ENCODE measurements at places on chromosomes 2 and 18.

GRCh38 chr2:43117521-43118143 is 108.8 kb downstream of the ZFP36L2 start:
- no peak for DNase-seq

DNA sequence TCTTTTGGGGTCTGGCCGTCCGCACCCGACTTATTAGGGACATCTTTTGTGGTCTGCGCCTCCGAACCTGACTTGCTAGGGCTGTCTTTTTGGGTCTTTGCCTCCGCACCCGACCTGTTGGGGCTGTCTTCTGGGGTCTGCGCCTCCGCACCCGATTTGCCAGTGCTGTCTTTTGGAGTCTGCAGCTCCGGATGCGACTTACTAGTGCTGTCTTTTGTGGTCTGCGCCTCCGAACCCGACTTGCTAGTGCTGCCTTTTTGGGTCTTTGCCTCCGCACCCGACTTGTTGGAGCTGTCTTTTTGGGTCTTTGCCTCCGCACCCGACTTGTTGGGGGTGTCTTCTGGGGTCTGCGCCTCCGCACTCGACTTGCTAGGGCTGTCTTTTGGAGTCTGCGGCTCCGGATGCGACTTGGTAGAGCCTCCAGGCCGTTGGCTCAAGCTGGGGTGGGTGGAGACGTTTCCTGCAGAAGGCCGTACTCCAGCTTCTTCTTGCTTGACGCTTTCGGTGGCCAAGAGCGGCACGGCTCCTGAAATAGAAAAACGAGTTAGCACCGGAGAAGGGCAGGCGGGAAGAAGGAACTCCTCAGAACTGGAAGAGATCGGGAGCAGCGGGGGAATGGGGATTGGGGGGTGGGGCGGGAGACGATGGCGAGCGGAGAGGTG is 498 bp downstream of the TGOLN2 start:
- DNase-seq, result no peak

GRCh38 chr2:133456156-133456555 is 112.1 kb downstream of the NCKAP5 start:
- DNase-seq, result no peak

DNA sequence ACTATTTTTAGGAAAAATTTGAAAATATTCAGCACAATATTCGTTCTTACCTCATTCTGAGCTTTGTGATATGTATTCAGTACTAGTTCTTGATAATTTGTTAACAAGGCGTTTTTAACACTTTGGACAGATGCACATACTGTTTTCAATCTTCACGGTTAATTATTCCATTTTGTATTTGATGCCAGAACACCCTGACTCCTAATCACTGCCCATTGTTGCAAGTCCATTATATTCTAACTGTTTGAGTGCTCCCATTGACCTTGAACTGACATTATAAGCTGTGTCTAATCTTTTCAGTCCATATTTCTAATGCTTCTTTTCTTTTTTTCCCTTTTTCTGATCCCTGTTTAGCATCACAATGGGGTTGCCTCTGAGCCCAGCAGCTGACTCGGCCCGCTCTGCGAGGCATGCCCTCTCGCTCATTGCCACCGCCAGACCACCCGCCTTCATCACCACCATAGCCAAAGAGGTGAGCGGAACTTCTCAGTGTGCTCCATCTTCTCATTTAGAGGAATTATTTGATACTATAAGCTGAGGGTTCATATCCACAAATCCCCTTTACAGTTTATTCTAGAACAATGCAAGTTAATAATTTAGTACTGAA is 211.3 kb upstream of the BOD1L2 start:
- DNase-seq, result no peak

DNA sequence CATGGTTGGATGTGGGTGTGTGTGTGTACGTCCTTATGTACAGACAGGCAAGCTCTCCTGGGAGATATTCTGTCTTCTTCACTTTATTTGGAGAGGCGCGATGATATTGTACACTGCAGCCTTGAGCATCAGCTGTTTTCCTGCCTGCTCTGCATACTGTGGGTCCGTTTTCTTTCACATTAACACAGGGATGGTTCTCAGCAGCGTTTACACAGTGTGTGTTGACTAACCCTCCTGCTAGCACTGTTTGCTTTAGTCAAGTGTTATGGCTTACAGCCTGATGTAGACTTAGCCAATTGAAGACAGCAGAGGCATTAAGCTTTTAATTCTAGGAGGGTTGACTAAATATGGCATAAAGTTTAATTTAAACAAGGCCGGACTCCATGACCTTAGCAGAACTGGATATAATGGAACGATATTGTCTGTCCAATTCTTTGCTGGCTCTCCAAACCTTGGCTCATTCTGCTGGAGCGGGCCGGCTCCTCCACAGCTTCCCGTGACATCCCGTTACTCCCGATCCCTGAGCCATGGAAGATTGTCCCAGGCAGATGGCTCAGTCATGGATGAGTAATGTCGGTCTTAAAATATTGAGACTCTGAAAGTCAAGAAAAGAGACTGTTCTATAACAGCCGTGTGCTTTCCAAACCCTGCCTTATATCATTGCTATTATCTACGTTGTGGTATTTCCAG is 134.7 kb downstream of the TPGS2 start:
- no peak for DNase-seq

DNA sequence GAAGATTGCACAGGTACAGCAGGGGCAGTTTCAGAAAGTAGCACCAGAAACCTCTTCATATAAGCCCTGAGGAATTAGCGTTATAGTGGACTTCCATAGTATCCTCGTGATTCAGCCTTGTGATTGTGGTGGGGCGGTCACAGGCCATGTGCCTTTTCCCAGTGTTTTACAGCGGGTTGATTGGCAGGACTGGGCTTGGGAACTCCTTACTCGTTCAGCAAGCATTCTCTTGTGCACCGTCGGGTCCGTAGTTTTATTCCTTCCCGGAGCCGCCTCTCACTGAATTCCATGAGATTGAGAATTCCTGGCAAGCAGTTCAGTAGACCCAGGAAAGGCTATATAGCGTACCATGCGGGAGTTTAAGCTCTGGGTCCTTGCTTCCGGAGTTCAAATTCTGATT is 5.2 kb downstream of the COPS8 start:
- no peak for DNase-seq

DNA sequence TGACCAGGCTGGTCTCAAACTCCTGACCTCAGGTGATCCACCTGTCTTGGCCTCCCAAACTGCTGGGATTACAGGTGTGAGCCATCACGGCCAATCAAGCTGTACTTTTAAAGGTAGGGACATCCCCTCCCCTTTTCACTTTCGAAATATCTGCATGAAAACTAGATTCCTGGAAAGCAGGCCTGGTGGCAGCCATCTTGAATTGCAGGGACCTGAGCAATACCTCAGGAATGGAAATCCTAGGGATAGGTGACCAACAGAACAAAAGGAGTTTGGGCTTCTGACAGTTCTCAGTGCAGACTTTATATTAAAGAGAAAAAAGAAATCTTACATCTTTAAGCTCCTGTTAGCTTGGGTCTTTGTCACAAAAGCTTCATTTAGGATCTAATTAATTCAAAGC is 62.6 kb downstream of the KLF7 start:
- no peak for DNase-seq

DNA sequence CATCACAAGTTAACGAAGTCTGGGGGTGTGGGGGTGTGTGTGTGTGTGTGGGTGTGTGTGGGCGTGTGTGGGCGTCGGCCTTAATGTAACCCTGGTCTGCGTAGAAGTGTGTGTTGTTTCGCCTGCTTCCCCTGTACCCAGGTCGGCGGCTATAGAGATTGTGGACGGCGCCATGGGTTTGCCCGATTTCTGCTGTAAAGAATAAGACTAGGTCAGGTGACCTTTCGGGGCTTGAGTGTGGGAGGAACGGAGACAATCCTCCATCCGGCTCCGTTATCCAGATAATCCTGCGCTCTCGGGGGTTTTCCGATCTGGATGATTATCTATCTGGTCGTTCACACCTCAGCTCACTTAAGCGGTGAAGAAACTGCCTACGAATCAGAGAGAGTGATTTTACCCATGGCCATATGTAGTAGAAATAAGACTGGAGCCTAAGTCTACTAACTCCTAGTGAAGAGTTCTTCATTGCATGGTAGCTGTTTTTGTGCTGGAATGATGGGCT is 543 bp downstream of the HADHB start:
- DNase-seq, result peak; percentile 58

DNA sequence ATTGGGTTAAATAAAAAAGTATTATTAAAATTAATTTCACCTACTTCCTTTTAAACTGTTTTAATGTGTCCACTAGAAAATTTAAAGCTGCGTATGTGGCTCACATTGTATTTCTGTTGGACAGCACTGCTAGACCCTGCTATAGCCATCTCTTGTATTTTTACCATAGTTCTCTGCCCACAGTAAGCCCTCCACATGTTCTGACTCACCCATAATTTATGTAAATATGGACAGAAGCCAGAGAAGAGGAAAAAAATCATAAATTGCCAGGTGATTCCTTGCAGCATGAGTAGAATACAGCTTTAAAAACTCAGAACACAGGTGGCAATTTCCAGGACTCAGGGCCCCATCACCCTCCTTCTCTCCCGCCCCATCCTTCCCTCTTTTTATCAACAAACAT is 142.4 kb upstream of the MEX3C start:
- no peak for DNase-seq

GRCh38 chr2:162929571-162929970 is 91.0 kb upstream of the KCNH7 start:
- DNase-seq, result no peak

- no peak for DNase-seq
Observed at GRCh38 chr18:29439398-29439797, 1262.5 kb upstream of the CDH2 start.

DNA sequence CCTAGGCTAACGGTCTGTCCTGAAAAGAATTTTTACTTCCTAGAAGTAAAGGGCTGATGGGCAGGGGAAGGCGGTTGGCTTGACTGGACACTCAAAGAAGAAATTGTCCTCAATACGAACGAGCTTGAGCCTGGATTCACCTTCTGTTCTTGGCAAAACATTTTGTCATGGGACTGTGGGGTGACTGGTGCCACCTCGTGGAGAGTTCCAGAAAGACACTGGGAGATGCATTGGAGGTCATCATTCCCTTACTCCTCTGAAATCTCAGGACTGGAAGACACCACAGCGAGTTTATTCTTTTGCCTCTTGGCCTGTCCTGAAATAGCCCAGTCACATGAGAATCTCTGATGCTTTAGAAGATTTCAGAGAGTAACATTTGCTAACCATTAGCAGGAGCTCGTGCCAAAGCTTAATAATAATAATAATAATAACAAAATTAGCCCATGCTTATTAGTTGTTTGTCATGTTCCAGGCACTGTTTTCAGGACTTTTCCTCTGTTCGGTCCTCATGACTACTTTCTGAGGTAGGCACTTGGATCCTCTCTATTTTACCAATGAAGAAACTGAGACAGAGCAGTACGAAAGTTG is 44.5 kb downstream of the TMEM182 start:
- DNase-seq, result peak; percentile 68

DNA sequence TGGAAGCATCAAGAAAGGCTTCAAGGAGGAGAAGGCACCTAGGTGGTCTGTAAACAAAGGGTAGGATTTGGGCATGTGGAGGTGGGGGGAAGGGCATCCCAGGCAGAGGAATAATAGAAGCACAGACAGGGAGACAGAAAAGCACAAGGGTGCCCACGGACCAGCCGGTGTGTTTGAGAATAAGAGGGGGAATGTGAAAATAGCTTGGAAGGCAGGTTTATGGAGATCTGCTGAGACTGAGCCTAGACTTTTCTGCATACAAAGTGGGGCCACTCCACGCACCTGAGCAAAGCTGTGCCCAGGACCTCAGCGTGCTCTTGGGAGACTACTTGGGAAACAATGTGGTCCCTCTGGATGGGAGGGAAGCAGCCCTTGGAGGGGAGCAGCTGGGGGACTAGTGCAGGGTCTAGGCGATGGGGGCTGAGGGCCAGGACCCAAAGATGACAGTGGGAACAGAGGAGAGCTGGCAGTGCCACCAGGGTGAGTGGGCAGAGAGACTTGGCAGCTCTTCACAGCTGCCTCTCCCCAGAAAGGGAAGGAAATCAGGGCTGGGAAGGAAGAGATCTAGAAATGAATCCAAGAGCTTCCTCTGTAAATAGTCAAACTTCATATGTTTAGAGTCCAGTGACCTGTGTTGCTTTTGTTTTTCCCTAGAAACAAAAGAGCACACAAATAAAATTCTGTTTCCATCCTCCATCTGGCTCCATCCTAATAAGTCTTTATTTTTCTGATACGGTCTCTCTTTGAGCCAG is 110.7 kb upstream of the SMAD7 start:
- no peak for DNase-seq

GRCh38 chr2:109562421-109562820 is 51.3 kb downstream of the SEPTIN10 start:
- no peak for DNase-seq

DNA sequence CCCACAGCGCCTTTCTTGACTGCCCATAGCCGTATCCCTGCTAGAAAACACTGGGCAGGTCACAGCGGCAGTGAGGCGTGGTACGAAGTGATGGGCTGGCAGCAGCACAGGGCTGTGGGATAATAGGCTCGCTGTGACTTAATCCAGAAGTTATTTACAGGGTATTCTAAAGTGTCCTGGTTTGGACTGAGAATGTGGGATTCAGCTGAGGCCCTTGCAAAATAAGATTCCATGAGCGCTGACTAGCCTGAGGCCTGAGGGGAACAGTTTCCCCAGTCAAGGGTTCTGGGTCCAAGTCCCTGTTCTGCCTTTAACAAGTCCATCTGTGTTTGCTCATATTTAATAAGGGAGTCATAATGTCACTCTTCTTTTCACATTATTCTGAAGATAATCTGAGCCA is 34.6 kb downstream of the SETBP1 start:
- DNase-seq, result no peak

- no peak for DNase-seq
Observed at GRCh38 chr18:59143441-59143840, 3.8 kb downstream of the SEC11C start.

DNA sequence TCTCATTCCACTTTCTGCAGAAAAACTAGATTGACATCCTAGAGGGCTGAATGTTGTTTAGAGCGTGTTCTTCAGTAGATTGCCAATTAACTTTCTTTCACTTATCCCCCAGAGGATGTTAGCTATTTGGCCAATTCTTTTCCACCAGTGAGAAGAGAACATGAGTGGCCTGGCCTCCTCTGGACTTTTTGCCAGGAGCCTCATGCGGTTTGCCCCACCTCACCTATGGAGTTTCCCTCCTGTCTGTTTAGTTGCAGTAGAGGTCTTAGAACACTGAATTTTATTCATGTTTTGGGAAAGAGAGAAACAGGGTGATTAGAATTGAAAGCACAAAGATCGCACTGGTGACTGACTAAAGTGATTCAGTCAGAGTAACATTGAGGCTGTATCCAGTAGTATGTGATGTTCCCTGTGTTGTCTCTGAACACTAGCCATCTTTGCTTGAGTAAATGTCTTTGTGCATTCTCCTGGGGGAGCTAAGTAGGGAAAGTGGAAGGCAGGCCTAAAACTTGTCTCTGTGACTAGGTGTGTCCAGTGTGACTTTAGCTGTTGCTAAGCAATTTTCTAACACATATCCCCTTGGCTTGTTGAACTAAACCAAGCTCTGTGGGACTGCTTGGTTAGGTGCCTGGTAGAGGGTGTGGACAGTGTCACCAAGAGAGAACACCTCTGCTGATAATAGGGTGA is 34.0 kb downstream of the UGP2 start:
- DNase-seq, result no peak

DNA sequence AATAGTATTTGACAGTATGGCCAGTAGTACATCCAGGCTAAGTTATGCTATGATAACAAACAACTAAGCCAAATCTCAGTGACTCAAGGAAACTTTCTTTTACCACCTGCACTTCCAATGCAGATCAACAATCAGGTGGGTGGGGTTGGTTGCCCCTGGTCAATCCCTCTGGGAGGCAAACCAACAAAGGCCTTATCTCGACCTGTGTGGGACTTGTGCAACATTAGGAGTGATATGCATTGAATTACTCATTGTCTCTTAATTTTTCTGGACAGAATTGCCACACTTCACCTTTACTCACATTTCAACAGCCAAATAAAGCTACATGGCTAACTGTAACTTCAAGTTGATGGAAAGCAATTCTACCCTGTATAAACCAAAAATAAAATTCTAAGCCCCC is 1049.3 kb upstream of the CDH2 start:
- DNase-seq, result no peak

- no peak for DNase-seq
Observed at GRCh38 chr2:196390243-196391148, 219.1 kb upstream of the STK17B start.
